ENCODE measurements at places on chromosomes 6 and 20.

DNA sequence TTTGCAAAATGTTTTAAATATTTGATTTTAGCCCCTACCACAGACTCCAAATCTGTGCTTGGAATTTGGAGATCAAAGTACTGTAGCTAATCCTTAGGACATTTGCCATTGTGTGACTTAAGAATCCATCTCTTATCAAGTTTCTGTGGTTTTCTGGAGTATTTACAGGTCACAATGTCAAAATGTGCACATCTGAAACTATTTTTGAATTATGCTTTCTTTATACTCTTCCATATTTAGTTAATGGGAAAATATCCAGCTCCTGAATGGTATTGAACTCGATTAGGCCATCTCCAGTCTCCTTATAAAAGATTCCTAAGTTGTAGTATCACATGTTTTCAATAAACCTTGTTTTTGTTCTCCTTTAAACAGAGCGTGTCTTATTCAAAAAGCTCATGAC, 162.5 kb downstream of the KHDC1L start:
- DNase-seq, result no peak

DNA sequence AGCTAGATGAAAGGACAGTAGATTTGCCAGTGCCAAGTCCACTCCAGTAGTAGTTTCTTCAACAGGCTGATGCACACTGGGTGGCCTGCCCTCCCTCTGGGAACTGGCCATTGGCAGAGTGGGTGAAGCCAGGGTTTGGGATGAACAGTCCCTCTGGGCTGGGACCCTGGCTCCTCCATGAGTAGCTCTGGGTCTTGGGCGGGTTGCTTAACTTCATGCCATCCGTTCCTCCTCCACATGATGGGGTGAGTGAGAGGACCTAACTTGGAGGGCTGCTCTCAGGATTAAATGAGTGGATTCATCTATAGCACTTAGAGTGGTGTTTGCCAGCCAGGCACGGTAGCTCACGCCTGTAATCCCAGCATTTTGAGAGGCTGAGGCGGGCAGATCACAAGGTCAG, 47.2 kb downstream of the PLAGL2 start:
- DNase-seq, result no peak

DNA sequence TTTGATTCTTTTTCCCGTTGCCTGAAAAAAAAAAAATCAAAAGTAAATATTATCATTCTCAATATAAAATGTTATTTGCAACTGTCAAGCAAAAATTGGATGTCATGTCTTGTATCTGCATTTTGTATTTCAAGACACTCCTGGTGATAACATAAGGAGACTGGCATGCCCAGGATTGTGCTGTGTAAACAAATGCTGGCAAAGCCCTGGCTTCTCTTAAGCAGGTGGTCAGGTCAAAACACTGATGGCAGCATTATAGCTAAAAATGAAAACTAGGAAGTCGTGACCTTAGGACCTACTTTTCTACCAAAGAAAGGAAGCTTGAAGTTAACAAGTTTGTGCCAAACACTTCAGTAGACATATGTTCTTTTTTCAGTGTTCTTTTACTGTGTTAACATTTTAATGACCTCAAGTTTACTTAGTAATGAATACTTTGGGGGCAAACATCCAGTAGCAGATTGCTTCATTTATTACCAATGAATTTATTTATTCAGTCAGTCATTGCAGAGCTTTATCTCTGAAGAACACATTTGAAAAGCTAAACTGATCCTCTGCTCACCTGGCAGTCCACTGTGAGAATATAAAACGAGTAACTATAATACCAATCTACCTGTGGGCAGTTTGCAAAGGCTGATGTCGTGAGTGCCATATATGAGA, 243.1 kb upstream of the FLRT3 start:
- peak; percentile 47 for DNase-seq

DNA sequence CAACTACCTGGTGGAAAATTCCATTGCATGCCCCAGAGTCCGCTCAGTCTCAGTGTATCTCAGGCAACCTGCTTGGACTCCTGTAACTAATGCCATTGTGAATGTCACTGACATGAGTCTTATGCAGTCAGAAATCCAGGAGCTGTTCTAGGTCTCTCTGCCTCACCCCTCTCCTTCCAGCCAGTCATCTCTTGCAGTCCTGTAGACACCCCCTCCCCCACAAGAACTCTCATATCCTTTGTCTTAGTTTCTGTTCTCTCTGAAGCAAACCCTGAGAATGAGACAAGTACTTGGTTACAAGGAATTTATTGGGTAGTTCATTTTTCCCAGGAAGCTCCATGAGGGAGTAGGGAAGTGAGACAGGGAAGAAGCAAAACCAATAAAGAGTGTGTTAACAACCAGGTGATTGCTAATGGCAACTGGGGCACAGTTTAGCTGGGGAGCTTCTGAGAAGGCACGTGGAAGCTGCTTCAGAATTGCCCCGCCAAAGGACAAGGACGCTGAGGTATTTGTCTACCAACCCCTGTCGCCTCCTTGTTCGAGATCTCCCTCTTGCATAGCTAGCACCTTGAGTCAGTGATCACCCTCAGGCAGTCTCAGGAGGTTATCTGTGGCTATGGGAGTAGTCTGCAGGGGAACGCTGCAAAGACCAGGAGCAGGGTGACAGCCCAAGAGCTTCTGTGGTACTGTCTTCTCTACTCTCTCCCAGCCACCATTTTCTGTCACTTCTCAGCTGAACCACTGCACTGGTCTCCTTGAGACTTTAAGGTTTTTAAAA, 911.4 kb upstream of the FLRT3 start:
- DNase-seq, result no peak

GRCh38 chr6:74973591-74973990, 232.3 kb downstream of the COL12A1 start:
- no peak for DNase-seq

DNA sequence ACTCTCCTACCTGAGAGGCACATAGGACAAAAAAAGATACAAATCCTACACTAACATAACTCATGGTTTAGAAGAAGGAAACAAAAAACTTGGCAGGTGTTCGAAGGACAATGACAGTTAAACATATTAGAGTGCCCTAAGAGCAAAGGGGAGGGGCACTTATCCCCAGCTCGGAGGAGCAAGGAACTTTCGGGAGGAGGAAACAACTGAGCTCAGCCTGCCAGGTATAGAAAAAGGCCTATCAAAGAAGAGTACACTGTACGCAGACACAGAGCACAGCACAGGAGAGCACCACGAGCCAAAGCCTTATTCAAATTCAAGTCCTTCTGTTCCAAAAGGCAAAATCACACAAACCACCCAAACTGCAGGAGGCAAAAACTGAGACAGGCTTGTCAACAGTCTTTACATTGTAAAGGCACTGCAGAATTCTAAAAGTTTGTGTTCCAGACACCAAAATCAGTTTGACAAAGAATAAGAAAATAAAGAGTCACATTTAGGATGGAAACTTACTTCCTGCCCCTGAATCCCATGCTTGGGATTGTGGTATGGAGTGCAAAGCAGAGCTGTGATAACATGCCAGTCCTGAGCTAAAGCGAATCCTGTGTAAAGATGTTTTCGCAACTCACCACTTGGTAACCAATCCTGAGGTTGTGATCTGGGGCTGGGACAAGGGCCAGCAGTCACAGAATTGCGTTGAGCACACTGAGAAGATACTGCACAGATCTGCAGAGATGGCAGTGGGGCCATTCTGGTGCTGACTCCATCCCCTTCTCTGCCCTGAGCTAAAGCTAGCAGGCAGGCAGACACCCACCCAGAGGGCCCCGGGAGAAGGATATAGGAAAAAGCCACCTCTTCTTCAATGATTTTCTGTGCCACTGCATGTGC, 108.6 kb downstream of the CHD6 start:
- peak; percentile 71 for DNase-seq

DNA sequence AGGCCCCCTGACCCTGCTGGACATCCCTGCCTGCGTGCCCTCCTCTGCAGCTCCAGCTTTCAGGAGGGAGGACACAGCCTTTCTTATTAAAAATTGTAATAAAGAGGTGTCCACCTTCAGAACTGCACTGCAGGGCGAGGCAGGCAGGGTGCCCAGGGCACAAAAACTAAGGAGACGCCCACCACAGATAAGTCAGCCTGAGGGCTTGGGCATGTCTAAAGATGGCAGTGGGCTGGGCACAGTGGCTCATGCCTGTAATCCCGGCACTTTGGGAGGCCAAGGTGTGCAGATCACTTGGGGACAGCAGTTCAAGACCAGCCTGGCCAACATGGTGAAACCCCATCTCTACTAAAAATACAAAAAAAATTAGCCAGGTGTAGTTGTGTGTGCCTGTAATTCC, 7.0 kb upstream of the C20orf144 start:
- DNase-seq, result no peak

DNA sequence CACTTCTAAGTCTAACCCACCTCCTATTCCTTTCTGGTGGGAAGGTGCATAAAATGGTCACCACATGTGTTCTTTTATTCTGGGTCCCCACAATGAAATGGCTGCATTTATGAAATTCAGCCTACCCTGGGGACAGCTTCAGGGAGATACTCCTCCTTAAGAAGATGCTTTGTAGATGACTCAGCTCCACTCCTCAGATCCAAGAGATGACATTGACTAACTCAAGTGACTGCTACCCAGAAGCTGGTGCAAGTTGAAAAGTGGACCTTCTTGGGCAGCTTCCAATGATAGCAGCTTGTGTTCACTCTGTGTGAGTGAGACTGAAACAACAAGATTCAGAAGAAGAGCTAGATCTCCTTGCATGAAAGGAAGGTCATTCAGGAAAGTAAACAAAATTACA, 113.4 kb downstream of the SCP2D1 start:
- no peak for DNase-seq

DNA sequence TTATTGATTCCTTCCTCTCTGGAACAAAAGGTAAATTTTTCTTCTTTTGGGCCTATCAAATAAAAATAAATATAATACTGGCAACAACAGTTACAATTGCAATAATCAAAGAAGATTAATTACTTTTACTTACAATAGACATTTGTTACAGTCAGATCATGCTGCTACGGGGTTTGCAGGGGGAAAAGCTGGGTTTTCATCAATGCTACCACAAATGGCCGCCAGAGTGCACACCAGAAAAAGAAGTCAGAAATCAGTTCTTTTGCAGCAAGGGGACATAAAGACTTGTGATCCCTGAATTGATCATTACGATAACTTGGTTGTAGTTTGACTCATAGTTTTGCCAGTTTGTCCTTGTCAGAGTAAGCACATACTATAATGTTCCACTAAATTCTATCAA, 714.5 kb upstream of the EYS start:
- no peak for DNase-seq

GRCh38 chr6:137307163-137307854, 88.1 kb upstream of the IFNGR1 start:
- DNase-seq, result no peak

- no peak for DNase-seq
Measured at GRCh38 chr6:84657486-84657885, 106.9 kb downstream of the TBX18 start.

Data from G401 (cell line).